Astrocyte of the hippocampus (primary cell): ENCODE measurements at places on chromosomes 13 and 19.

GRCh38 chr13:28485996-28486543, 8.9 kb downstream of the FLT1 start:
- no peak for DNase-seq

- DNase-seq: no peak
These were observed 11.4 kb downstream of the VSTM2B start for GRCh38 chr19:29537181-29537580.

GRCh38 chr13:24651718-24652345, 28.4 kb upstream of the ATP12A start:
- DNase-seq: no peak

GRCh38 chr13:42063105-42063504, 14.7 kb downstream of the DGKH start:
- no peak for DNase-seq

- DNase-seq: peak; percentile 70
These were observed 110.6 kb downstream of the STARD13 start for GRCh38 chr13:33174931-33175330.

- DNase-seq: no peak
These were observed 42.9 kb upstream of the POMP start for GRCh38 chr13:28615916-28616446.

DNA sequence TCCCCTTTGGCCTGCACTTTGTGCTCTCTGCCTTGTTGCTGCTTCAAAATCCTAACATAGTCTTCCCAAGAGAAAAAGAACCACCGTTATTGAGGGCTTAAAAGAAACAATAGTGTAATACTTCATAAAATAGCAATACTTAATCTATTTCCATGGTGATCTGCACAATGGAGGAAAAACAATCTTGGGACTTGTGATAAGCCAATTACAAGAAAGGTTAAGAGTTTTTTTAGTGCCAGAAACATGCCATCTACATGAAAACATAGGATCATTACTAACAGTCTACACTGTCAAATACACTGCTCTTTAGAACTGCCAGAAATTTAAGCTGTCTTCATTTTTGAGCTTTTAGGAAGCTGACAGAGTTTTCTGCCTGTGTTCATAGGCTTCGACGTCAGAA, 54.1 kb upstream of the MAB21L1 start:
- DNase-seq: no peak

- DNase-seq: peak; percentile 69
These were observed 23.1 kb upstream of the TNFRSF19 start for GRCh38 chr13:23547000-23547590.

GRCh38 chr13:35475212-35475959, 1.1 kb downstream of the MAB21L1 start:
- peak; percentile 42 for DNase-seq

- DNase-seq: peak; percentile 50
These were observed 6.3 kb upstream of the DNAAF3 start for GRCh38 chr19:55172741-55173140.

DNA sequence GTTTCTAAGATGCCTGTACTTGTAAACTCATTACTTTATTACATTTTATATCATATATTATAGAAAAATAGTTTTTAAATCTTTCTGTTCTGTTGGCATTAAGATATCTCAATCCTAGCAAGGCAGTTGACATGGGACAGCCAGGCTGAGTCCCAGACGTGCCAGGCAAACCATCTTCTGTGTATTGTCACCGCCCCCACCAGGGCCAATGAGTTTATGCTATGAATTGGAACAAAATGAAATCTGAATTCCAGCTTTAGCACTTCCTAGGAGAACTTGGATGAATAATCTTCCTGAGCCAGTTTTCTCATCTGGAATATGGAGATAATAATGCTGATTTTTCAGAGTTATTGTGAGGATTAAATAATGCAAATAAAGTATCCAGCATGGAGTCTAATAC, 79.9 kb upstream of the GSX1 start:
- DNase-seq: no peak

- peak; percentile 62 for DNase-seq
These were observed 1.3 kb downstream of the ZNF780A start for GRCh38 chr19:40089462-40089861.

DNA sequence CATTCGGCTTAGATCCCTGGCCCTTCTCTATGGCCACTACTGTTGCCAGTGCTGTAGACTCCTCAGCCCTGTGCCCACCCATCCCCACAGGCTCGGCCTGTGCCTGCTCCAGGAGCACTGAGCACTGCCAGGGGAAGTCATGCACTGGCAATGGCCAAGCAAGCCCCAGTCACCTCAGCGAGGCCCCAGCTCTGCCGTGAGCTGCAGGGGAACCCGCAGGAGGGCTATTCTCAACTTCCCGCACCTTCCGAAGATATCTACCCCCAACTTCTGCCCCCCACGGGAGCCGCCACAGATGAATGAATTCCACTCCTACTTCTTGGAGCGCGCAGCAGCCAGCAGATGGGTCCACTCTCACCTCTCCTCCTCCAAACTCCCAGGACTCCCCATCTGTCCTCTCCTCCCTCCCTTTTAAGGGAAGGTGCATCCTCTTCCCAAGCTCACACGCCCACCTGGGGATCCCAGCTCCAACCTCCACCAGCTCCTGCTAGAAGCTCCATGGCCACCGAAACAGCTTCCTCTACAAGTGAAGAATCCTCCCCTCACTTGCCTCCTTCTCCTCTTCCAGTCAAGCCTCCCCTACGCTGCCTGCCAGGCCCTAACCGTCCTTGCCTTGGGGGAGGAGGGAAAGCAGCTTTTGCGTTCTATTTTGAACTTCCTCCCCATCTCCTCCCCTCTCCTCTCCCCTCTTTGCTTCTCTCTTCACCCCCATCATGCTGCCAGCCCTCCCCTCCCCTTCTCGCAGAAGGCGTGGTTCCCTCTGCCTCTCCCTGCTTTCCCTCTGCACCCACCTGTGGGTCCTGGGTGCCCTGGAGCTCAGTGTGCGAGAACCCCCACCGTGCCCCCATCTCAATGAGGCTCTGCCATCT, 52.2 kb downstream of the PEPD start:
- DNase-seq: no peak

- DNase-seq: no peak
These were observed 1.1 kb upstream of the AKAP11 start for GRCh38 chr13:42270857-42271215.

- DNase-seq: no peak
These were observed 4.8 kb upstream of the TM9SF2 start for GRCh38 chr13:99496184-99497142.

DNA sequence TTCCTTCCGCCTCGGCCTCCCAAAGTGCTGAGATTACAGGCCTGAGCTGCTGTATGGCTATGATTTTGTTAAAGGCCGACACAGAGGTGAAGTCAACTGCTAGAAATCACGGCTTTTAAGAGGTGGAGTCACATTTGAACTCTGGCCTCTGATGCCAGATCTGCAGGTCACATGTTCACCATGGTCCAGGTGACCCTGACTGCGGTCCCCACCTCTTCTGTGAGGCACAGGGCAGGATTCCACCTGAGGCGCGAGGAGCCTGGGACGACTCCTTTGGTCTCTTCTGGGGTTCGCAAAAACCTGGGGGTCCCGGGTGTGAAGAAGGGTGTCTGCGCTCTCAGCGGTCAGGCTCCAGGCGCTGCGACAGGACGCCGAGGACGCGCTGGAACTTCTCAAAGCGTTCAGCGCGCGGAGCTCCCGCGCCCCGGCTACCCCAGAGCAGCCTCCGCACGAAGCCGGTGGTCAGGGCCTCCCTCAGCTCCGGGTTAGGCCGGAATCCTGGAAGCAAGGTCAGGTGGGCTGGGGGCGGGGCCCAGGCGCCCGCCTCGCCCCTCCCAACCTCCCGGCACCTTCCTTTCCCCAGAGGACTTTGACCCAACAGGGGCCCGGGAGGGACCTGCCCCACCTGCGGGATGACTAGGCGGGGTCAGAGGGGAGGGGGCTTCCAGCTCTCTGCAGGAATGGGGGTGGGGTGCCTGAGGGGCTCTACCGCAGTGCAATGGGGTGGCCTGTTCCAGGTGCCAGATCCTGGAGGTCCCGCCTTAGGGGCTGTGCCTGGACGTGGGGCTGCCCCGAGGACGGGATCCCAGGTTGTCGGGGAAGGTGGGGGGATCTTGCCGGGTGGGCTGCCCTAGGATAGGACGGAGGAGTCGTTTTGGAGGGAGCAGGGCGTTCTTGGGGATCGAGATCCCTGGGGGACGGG, 13.0 kb downstream of the TRIP10 start:
- DNase-seq: no peak

- no peak for DNase-seq
These were observed 350.9 kb downstream of the SPRY2 start for GRCh38 chr13:79990048-79990447.

DNA sequence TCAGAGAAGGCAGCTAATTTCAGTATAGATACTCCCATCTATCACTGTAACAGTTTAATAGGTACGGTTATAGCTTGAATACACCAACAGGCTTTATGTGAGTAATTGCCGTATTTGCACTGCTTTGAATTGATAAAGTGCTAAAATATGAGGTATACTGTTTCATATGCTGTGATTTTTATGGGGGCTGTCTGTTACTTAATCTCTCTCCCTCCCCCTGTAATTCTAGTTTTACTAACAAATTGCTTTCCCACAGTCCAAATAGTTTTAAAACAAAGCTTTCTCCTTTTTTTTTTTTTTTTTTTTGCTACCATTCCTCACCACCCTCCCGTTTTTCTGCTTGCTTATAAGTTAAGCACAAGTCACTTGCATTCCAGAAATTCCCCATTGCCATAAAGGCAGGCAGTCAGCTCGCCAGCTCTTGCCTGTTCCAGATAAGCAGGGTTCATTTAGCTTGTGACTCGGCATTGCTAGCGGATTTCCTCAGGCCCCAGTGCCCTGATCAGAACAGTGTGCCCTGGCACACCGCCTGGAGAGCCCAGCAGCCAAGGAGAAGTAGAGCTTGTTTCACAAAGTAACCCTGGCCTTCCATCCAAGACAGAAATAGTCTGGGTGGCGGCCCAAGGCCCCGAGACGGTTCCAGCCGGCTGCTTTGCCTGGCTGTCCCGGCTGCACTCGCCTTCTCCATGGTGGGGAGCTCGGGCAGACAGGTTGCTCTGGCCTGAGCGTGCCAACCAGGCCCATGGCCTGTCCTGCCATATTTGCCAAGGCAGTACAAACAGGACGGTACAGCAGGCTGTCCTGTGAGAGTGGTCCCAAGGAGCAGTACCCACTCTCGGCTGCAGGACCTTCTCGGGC, 43.5 kb upstream of the NPAS1 start:
- DNase-seq: peak; percentile 98

DNA sequence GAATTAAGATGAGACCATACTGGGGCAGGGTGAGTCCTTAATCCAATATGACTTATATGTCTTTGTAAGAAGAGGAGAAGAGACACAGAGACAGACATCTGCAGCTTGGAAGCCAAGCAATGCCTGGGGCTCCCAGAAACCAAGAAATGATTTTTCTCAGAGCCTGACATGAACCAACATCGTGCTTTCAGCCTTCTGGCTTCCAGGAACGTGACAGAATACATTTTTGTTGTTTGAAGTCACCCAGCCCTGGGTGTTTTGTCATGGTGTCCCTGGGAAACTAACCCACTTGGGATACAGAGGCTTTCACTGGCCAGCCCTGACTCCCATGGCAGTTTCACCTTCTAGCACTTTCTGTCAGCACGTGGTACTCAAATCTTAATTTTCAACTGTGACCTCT, 95.3 kb upstream of the SLC10A2 start:
- no peak for DNase-seq

DNA sequence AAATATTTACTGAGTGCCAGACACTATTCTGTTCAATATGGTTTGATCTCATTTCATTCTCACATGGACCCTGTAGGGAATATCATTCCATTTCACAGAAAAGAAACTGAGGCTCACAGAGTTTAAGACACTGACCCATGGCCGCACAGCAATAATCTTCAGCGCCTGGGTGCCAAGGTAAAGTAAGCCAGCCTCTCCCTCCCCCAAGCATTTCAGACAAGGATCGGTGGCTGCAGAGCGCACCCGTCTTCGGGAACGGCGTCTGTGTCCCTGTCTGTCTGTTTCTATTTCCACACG, 4.3 kb upstream of the PDE4A start:
- no peak for DNase-seq

DNA sequence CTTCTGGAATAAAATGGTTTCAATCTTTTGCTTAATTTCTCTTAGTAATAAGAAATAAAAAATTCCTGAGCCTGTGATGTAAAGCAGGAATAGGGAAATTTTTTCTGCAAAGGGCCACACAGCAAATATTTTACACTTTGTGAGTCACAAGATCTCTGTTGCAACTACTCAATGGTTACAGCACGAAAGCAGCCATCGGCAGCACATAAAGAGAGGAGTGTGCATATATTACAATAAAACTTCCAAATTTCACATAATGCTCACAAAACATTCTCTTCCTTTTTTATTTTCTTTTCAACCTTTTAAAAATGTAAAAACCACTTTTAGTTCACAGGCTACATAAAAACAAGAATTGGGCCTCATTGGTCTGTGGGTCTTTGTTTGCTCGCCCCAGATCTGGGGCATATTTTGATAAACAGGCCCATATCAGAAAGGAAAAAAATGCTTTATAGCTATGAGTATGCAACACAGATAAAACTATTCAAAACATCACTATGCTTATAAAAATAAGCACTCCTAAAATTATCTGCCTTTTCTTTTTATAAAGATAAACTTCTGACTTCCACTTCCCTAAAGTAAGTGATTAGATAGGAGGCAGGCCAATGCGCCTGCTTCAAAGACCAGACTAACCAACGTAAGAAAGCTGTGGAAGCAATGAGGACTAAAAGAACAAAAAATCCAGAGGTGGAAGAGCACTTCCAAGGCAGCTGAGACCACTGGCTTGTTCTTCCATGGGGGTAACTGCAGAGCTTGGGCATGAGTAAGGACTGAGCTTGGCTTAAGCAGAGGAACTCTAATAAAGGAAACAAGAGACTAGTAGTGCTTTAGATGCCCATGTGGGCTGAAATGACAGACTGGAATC, 26.5 kb downstream of the MYCBP2 start:
- DNase-seq: peak; percentile 41

DNA sequence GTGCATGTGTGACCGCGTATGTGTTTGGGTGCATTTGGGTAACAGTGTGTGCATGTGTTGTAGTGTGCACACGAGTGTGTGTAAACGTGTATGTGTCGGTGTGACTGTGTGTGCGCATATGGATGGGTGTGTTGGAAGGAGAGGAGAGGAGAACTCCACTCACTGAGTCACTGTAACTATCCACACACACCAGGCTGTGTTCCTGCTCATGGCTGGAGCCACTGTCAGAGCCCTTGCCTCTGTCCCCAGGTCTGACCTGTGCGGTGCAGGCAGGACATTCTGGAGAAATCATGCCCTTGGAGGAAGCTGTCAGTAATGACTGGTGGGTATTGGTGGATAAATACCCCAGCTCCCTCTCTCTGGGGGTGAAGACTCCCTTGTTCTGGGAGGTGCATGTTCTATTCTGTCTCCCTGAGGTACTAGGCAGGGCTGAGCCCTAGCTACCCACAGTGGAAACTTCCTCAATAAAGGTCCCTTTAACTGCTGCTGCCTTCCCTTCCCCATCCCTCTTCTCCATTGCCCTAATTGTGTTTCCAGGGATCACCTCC, 48.4 kb downstream of the CYP4F22 start:
- DNase-seq: no peak
